ENCODE measurements at places on chromosomes 6 and 20. TPM values are rescaled to one million over a fixed set of nuclear protein-coding genes. Genes with fewer than 3 reads are reported as not detected.

The NKAIN4 gene
- total RNA-seq = 5.0 TPM

- DNase-seq = no peak
Observed at GRCh38 chr6:69631552-69632346, 165.1 kb downstream of the LMBRD1 start.

The ADGB gene
- not detected for total RNA-seq

DNA sequence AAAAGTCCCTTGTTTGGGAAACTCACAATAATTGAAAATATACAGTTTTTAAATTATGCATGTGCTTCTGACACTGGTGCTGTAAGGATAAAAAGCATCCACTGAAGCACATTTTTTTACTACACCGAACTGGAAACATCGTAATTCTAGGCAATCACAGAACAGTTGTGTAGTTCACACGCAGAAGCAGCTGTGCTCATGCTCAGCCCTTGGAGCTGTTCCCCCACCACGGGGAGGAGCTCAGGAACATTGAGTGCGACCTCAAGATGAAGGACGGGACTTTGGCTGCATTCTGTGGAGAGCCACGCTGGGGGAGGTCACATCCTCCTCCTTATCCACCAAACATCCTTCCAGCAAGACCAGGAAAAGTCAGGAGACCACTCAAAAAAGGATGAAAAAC lies 466.3 kb upstream of the CDH4 start:
- DNase-seq = no peak

GRCh38 chr6:109626311-109626710 lies 64.7 kb downstream of the AK9 start:
- DNase-seq = no peak

The ADGRF1 gene
- total RNA-seq = 52.7 TPM

DNA sequence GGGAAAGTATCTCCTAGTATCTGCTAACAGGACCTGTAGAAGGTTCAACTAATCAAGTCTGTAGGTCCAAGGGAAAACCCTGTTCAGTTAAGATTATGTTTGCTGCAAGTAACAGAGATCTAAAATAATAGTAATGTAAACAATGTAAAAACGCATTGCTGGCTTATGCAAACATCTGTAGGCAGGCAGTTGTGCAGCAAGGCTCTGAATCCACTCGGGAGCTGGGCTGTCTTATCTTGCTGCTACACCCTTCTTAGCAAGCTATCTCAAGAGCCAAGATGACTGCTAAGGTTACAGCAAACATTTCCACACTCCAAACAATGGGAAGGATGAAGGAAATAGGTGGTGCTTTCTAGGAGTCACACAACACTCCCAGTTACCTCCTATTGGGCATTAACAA lies 397.3 kb upstream of the NRSN1 start:
- no peak for DNase-seq

- no peak for DNase-seq
Observed at GRCh38 chr6:139557547-139557946, 183.1 kb upstream of the CITED2 start.

GRCh38 chr6:142321451-142321850 lies 19.6 kb downstream of the ADGRG6 start:
- DNase-seq = no peak

The TMEM200A gene
- total RNA-seq = not detected

DNA sequence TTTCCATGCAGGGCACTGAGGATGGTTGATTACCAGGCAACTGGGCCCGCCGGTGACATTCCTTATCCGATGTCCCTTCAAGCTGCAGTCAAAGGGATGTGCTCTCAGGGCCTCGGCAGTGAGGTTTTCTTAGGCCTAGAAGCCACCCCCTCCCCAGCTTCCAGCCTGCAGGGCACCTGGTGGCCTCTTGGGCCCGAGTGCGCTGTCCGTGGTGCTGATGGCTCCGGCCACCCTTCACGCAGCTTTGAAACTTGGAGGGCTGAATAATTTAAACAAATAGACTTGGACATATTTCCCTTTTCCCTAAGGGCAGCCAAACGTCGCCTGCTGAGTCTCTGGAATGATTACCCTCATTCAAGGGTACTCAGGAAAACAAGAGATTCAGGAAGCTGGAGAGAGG lies 8.9 kb upstream of the MLN start:
- DNase-seq = peak; percentile 48

Measured in Caki2 (cell line).